ENCODE measurements at places on chromosomes 6 and 20.

GRCh38 chr6:163705923-163706322 lies 291.4 kb downstream of the QKI start:
- no peak for DNase-seq

DNA sequence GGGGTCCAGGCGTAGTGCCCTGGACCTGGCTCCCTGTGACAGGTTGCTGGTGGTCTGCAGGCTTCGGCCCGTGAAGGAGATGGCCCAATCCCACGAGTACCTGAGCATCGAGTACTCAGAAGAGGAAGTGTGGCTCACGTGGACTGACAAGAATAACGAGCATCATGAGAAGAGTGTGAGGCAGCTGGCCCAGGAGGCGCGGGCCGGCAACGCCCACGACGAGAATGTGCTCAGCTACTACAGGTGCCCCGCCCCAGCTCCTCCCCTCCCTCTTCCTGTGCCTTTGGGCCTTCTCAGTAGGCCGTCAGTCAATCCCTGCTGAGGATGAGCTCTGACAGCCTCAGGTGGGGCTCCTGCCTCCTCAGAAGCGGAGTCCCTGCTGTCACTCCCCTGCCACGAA lies 42.6 kb downstream of the UQCC2 start:
- peak; percentile 32 for DNase-seq

GRCh38 chr6:7728855-7729590 lies 3.1 kb downstream of the BMP6 start:
- no peak for DNase-seq

DNA sequence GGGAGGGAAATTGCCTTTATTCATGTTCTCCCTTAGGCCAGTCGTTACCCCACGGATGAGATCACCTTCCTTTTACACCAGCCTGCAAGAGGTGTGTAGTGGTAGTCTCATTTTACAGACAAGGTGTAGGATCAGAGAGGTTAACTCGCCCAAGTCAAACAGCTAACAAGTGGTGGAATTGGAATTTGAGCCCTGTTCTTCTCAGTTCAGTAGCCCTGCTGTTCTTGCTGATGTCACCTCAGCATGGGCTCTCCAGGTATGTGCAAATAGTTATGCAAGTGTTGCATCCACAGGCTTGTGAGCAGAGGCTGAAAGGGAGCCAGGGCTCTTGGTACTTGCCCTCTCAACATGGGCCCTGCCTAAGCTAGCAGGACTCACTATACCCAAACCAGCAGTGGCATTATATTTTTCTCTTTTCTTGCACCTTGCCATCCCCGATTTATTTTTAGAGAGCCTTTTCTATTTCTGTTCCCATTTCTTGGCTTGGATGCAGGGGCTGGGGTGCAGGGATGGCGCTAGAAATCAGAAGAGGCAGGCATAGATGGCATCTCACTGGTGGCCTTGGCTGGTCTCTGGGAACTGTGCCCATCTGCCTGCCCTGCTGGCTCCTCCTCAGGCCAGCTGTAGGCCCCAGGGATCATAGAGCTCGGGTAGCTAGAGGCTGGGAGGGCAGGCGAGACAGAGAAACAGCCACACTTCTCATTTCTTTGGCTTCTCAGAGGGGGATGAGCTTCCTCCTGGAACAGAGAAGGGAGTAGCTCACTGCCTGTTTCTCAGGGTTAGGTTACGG lies 18.2 kb downstream of the PPARD start:
- DNase-seq, result no peak

- no peak for DNase-seq
Measured at GRCh38 chr6:166036316-166037095, 131.1 kb downstream of the TBXT start.

DNA sequence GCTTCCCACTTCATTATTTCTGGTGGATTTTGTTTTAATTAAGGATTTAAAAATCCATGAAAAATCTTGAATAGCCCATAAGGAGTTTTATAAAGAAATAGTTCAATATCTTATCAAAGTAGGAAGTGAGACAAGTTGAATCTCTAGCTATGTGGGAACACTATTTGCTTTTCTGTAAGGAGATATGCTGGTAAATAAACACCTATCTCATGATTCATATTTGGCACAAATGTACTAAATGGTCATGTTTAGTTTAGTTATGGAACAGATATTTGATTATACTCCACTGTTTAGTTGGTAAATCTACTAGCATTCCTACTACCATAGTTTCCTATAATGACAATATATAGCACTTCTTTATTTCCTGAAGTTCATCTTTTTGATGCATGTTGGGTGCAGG lies 239.9 kb upstream of the CEP162 start:
- no peak for DNase-seq

DNA sequence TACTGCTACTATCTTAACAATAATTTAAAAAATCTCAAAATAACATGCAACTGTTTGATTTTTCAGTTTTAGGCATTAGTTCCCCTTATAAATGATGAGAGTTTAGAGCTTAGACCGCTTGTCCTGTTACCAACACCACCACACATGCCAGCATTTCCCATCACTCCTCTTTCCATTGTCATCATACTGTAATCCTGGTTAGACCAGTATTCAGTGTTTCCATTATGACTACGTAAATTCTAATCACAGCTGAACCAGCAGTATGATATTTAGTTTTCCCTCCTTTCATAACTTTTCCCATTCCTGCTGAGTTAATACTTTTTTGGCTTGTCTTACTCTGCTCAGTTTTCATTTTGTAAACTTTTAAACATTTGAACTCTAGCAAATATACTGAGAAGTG lies 12.2 kb upstream of the TBC1D20 start:
- no peak for DNase-seq

DNA sequence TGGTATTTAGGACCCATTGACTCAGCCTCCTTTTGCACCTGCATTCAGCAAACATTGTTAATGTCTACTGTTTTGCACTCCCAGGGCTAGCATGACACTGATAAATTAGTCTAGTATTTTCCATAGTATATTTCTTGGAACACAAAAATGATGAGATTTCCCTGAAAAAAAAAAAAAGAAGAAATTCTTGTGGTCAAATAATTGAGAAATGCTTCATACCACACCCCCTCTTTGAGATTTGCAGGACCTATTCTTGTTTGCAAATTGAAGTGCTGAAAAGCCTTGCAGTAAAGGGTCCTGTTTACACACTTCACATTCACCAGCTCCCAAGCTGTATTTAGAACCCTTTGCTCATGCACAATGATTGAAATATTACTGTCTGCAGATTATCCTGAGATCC lies 36.3 kb upstream of the CLIC5 start:
- no peak for DNase-seq

GRCh38 chr6:5946181-5946580 lies 60.5 kb downstream of the NRN1 start:
- no peak for DNase-seq

DNA sequence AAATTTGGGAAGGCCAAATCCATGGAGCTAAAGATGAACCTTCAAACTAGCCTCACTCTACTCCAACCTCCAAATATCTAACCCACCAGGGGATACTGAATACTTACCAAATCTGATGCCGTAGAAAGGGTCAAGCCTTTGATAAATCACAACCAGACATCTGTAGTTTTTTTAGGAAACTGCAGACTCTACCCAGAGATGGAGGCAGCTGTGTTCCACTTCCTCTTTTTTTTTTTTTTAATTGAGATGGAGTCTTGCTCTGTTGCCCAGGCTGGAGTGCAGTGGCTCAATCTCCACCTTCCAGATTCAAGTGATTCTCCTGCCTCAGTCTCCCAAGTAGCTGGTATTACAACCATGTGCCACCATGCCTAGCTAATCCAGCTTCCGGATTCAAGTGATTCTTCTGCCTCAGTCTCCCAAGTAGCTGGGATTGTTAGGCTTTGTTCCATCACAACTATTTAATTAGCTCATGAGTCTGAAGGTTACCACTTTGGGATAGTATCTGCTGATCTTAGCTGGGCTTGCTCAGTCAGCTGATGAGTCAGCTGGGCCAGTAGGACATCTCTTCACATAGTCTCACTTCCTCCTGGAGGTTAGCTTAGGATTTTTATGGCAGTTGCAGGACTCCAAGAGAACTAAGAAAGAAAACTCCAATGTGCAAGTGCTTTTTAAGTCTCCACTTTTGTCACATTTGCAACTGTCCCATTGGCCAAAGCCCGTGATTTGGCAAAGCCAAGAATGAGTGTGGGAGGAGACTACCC lies 13.3 kb downstream of the FRK start:
- no peak for DNase-seq

GRCh38 chr20:32064667-32065066 lies 12.6 kb downstream of the HCK start:
- DNase-seq, result no peak

DNA sequence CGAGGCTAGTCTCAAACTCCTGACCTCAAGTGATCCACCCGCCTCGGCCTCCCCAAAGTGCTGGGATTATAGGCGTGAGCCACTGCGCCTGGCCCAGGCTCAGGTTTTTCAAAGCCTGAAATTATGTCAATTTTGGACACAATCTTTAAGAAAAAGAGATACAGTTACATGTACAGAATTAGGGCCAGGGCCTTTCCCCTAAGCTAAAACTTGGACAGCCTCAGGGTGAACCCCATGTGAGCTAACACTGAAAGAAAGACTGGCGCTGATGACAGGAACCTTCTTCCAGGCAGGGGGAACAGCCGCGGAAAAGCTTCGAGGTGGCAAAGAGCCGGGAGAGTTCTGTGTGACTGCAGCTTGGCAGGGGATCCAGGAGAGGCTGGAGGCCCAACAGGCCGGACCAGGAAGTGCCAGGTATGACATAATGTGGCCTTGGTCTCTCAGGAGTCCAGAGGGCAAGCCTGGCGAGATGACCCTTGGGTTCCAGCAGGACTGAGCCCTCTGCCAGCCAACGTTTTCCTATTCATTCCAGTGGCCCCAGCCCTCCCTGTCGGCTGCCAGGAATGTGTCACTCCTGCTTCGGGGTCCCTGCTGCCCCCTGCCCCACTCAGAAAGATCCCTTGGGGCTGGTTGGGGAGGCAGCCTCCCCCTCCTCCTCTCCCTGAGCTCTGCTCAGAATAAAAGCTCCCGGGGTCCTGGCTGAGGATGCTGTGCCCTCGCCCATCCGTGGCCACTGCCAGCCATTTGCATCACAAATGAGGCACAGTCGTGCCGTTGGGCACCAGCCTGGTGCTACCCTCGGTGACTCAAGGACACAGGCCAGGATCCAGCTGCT lies 37.3 kb downstream of the RBM38 start:
- no peak for DNase-seq

DNA sequence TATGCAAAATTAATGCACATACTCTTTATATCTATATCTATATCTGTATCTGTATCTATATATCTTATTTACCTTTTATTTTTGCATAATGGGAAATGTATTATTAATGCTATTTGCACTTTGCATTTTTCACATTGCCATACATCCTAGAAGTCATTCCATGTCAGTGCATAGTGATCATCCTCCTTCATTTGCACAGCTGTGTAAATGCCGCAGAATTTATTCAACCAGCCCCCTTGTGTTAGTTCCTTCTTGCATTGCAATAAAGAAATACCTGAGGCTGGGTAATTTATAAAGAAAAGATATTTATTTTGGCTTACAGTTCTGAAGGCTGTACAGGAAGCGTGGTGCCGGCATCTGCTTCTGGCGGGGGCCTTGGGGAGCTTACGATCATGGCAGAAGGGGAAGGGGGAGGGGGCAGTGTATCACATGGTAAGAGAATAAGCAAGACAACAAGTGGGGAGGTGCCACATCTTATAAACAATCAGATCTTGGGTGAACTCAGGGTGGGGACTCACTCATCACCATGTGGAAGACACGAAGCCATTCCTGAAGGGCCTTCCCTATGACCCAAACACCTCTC lies 101.9 kb upstream of the RNF24 start:
- DNase-seq, result no peak

DNA sequence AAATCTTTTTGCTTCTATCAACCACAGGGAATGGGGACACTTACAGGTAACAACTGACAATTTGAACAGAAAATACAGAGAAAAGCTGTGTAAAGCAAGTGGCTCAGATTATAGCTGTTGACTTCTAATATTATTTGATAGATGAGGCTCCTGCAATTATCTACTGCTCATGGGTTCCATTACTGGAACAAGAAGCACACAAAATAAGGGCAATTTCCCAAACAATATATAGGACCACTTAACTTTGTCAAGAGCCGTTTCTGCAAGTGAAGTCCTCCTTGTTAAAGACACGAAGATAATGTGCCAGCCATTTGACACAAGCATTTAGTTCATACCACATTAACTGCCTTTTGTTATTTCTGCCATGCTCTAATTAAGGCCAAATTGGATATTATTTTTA lies 315.5 kb upstream of the ARID1B start:
- no peak for DNase-seq

DNA sequence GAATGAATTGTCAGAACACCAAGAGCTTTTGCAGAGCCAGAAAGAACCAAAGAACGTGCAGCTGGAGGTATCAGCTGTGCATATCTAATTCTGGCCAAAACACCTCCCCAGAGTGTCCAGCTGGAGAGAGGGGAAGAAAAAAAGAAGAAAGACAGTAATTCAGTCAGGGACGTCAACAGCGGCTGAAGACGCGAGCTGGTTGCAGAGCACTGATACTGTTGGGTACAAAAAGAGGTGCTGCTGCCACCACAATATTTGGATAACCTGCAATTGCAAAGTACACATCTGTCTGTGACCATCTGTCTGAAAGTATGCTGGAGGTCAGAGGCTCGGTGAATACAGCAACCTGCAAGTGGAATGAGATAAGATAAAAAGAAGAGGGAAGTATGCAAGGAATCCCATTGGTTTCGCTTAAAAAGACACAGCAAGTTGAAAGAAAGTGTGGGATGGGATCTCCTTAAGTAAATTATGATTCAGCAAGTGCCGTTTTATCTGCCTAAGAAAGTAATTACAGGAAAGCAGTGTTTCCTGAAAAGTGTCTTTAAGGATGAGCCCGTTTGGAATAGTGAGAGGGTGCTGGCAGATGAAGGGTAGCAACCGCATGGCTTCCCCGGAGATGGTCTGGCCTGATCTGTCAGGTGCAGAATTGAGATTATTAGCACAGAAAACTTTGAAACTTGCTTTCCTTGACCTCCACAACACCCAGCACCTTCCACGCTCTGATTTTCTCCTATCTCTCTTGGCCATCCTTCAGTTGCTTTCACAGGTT lies 189.9 kb upstream of the PRDM1 start:
- no peak for DNase-seq

GRCh38 chr20:38534756-38535155 lies 46.2 kb upstream of the ADIG start:
- no peak for DNase-seq

DNA sequence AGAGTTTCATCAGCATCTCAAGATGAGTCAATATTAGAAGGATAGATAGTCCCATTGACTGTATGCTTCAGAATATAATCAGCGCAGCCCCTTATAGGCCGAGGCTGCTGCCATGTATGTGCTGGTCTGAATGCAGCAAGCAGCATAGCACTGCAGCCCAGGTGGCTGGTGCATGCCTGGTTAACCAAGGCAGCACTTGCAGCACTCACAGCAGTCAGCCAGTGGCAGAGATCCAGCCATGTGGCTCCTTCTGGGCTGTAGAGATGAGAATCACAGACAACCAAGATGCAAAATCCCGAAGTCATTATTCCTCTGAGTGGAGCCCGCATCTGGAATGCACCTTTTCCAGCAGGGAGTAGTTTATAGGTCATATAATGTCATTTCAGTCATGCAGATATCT lies 251.9 kb downstream of the UST start:
- DNase-seq, result no peak
